ENCODE measurements at places on chromosomes 16 and 17.

- DNase-seq: no peak
Measured at GRCh38 chr16:65121870-65122723, at the start of gene CDH11. Gene CDH11, minus strand, starts transcription at chr16:65122063. Its CDS starts 117,194 bp downstream, at chr16:65004869.

GRCh38 chr16:49644145-49644463 is 211.8 kb downstream of the ZNF423 start:
- DNase-seq: no peak

GRCh38 chr16:68750193-68750695 is 13.2 kb downstream of the CDH1 start:
- no peak for DNase-seq

DNA sequence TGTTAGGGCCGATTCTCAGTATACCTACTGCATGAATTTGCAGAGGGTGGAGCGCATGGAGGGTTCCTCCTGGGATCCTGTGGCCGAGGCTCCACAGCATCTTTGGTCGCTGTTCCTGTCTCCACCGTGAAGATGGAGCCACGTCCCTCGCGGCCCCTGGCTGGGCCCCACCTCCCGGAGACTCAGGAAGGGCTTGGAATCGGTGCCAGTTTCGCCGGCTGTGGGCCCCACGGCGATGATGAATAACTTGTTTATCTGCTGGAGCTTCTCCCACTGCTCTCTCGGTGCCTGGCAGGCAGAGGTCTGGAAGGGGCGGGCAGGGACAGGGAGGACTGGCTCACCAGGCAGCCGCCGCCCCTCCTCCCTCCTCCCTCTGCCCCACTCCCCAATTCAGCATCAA is 8.1 kb downstream of the SLC5A11 start:
- peak; percentile 74 for DNase-seq

DNA sequence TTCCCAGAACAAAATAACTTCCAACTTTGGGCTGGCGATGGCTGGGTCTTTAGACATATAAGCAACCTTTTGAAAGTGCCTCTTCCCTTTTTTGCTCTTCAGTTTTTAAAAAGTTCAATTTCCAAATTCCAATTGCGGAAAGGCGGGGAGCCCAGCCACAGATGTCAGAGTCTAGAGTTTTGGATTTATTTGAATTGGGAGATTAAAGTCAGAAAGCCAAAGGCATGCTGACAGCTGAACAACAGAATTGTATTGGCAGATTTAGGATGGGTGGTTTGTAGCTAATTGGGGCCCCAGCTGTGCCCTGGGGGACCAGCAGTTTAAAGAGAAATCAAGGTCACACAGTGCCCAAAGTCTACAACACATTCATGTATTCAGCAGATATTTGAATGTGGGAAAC is 10.5 kb downstream of the YPEL2 start:
- no peak for DNase-seq

DNA sequence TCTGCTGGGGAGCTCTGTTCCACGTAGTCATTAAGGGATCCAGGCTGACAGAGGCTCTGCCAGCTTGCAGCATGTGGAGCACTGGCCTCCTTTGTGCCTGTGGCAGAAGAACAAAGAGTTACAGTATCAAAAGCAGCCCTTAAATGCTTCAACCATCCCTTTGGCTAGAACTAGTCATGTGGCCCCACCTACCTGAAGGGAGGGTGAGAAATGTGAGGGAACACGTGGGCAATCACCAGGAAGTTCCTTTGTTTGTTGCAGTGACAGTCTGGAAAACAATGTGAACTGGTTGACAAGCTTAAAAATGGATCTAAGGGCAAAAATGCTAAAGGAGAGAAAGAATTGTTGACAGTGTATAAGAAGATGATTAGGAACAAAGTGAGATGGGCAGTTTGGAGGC is 290.4 kb upstream of the HSBP1 start:
- no peak for DNase-seq

- no peak for DNase-seq
Measured at GRCh38 chr17:4261452-4261851, 2.3 kb downstream of the ANKFY1 start.

GRCh38 chr16:72989579-72990551 is 58.1 kb downstream of the ZFHX3 start:
- no peak for DNase-seq

DNA sequence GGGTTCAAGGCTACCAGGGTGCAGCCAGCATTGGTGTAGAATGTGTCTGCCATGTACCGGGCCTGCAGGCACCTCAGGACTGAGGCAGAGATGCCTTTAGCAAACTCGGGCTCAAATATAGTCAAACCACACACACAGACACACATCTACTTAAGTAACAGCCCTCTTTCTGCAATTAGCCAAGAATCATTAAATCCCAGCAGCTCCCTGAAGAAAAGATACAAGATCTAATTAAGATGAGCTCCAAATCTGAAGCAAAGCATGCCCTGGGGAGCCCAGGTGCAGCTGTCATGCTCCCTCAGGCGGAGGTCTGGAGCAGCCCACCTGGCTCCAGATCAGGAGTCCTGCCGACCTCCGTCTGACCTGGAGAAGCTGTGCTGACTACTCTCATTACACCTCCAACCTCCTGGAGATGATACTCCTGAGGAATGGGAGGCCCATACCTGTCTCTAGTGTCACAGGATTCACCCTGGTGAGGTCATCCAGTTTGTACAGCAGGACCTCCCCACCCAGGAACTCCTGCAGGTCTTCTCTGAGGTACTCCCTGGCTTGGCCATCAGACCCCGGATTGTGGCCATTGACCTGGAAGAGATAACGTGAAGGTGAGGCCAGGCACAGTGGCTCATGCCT is 6.9 kb downstream of the MYO19 start:
- peak; percentile 62 for DNase-seq

GRCh38 chr17:74305865-74306654 is 20.0 kb upstream of the KIF19 start:
- no peak for DNase-seq

DNA sequence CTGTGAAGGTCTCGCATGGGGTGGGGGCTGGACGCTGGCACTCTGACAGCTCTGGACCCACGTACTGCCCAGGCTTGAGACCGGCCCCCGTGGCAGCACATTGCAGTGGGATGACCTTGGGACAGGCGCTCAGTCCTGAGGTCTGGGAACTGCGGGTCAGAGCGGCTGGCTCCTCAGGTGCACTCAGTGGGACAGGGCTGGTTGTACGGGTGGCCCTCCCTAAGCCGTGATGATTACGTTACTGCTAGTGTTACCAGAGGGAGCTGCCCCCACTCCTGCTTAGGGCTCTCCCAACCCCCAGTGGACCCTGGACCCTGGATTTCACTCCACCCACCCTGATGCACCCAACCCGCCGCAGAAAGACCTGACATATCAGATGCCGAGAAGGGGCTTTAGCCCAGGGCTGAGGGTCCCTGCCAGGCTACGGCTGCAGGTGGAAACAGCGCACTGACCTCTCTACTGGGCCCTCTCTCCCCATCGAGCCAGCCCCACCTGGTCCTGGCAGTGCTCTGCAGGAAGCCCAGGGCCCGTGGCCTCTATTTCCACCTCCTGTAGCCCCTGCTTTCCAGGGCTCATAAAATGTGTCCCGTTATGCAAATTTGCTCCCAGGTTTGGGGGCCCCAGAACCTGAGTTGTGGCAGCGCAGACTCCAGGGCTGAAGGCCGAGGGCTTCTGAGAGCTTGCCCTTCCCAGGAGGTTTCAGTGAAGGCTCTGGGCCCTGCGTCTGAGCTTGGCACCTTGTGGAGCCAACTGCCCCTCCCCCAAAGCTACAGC is 77.2 kb downstream of the RTN4RL1 start:
- DNase-seq: no peak

DNA sequence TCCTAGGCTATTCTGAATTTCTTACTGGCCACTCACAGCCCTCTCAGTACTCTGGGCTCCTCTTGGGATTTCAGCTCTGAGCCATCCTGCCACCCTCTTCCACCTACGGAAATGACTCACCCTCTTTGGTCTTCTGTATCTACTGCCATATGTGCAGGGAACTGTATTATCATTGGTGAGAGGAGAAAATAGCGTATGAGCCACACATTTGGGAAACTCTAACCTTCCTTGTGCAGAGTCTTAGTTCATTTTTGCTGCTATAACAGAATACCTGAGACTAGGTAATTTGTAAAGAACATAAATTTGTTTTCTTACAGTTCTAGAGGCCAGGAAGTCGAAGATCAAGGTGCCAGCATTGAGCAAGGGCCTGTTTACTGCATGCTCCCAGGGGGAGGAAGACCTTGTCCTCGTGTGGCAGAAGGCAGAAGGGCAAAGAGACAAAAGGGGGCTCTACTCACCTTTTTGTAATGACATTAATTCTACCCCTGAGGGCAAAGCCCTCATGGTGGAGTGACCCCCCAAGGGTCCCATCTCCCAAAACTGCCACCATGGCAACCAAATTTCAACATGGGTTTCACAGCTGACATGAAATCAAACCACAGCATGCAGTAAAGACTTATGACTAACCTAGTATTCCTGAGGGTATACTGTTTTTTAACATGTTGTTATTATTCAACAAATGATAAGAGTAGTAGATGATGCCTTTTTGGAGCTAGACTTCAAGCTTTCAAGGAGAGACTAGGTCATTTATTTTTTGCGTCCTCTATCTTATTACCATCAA is 191.8 kb downstream of the PRKCA start:
- no peak for DNase-seq

DNA sequence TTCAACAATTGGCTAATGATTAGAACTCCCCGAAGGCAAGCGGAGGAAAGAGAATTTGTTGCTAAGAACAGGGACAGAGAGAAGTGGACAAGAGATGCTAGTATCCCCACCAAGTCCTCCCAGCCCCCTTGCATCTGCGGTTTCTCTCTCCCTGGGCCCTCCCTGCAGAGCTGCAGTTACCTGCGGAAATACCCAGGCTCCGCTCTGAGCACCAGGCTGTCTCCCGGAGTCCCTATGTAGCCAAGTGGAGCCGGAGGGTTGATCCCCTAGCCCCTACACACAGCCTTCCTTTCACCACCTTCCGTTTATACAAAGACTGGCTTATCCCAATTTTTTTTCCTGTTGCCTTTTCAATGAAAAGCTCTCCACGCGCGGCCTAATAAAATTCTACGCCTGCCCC is 834.4 kb downstream of the KCNJ2 start:
- DNase-seq: no peak

GRCh38 chr17:30476726-30477082 is 504 bp upstream of the GOSR1 start:
- DNase-seq: no peak

GRCh38 chr17:37610971-37611370 is 1.8 kb upstream of the SYNRG start:
- DNase-seq: no peak

GRCh38 chr17:37373530-37374159 is 2.1 kb upstream of the C17orf78 start:
- DNase-seq: no peak

DNA sequence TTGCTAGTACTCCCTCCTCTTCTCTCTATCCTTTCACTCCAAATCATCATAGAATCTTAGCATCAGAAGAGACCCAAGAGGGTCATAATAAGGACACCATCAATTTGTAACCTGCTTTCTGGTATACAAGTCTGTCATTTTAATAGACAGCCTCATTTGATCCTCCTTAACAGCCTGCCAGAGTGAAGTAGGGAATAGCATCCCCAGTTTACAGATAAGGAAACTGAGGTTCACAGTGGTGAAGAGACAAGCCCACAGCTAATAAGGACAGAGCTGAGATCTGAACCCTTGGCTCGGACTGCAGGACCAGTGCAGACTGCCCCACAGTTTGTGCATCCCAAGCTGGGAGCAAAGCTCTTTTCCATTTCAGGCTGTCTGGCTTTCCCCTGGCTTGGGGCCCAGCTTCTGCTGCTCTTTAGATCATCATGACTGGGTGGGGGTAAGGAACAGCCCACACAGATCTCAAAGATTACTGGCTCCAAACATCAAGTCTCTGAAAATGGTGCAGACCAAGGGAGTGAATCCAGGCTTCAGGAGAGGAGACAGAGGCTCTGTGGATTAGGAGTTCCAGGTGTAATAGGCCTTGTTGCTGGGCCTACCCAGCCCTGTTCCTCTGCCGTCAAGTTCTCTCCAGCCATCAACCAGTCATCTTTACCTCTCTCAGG is 10.3 kb upstream of the IGFBP4 start:
- no peak for DNase-seq

- DNase-seq: peak; percentile 59
Measured at GRCh38 chr17:77746393-77746792, 212.1 kb upstream of the TNRC6C start.

- no peak for DNase-seq
Measured at GRCh38 chr17:48131216-48131824, 23.8 kb downstream of the SNX11 start.

DNA sequence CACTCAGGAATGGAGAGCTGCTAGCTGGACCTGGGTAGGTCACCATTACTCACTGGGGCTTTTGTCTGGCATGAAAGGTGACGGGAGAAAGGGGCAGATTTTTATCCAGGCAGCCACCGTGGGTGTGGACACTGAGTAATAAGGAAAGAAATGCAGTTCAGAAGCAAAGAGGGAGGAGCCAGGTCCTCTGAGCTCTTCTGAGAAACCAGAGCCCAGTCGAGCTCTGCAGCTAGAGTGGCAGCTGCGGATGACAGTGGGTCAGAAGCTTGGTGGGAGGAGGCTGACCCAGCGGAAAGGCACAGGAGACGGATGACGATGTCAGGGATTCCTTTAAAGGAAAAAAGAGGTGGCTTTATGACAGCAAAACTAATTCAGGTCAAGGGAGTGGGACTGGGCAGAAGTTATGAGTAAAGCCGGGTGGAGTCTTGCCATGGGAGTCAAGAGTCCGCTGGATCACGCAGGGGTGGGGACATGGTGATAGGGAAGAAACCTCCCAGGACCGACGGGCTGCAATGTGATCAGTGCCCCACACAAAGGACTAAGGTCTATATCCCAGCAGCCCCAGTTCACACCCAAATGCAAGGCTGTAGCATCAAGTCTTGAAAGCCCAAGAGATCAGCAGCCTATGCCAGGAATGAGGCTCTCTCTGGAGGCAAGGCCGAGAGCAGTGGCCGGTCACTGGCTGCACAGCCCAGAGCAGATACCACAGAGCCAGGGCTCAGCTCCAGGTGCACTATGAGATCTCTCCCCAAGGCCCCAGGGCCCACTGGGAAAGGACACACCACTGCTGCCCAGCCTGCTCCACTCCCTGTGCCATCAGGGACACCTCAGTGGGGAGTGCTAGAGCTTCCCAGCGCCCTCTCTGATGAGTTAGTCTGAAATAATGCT is 6.3 kb upstream of the MNT start:
- no peak for DNase-seq

GRCh38 chr17:4313221-4314114 is 49.7 kb upstream of the ANKFY1 start:
- DNase-seq: no peak

- no peak for DNase-seq
Measured at GRCh38 chr17:71792966-71793365, 327.9 kb upstream of the SOX9 start.

DNA sequence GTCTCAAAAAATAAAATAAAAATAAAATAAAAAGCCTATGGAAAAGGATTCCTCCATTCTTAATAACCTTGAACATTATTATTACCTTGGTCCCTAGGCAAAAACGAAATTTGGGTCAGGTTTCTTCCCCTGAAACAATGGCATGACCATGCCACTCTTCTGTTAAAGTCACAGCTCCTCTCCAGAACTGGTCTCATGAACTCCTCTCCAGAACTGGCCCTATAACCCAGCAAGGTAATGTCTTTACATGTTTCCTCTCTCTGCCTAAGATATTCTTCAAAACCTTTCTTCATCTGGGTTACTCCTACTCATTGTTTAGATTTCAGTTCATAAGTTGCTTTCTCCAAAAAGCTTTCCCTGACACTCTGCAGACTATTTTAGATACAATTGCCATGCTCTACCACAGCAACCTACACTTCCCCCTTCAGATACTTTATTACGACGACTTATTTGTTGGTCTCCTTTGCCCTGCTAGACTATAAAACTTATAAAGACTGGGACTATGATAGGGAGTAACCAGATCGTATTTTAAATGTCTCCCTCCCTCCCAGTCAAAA is 13.5 kb downstream of the TRIM37 start:
- DNase-seq: no peak

- no peak for DNase-seq
Measured at GRCh38 chr17:55629995-55630394, 92.7 kb downstream of the TMEM100 start.
